Inflammatory macrophage treated with lipopolysaccharide for 1 hour (primary cell): ENCODE measurements at places on chromosomes 3 and 15.

GRCh38 chr3:197236362-197236761 is 62.0 kb downstream of the DLG1 start:
- no peak for DNase-seq

- DNase-seq = no peak
Measured at GRCh38 chr15:81544385-81544784, 170.4 kb upstream of the TMC3 start.

DNA sequence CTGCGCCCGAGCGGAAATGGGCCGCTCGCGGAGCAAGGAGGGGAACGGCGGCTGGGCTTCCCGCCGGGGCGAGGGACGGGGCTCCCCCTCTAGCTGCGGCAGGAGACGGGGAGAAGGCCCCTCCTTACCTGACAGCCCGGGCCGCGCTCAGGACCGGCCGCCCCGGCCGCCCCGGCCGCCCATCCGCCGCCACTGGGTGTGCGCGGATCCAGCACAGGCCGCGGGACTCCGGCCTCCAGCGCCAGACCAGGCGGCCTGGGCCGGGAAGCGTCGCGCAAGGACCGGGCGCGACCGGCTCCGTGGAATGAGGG is 296 bp downstream of the TPRA1 start:
- no peak for DNase-seq

GRCh38 chr3:194837457-194838127 is 151.9 kb downstream of the FAM43A start:
- no peak for DNase-seq

GRCh38 chr3:8739757-8740504 is 6.3 kb downstream of the CAV3 start:
- DNase-seq = no peak

GRCh38 chr3:114285648-114286230 is 8.1 kb upstream of the TIGIT start:
- DNase-seq = no peak

GRCh38 chr3:14799146-14799545 is 19.6 kb upstream of the FGD5 start:
- DNase-seq = no peak

GRCh38 chr15:29065571-29065970 is 179.8 kb downstream of the APBA2 start:
- DNase-seq = no peak

GRCh38 chr3:107414325-107414964 is 37.2 kb downstream of the CCDC54 start:
- no peak for DNase-seq

DNA sequence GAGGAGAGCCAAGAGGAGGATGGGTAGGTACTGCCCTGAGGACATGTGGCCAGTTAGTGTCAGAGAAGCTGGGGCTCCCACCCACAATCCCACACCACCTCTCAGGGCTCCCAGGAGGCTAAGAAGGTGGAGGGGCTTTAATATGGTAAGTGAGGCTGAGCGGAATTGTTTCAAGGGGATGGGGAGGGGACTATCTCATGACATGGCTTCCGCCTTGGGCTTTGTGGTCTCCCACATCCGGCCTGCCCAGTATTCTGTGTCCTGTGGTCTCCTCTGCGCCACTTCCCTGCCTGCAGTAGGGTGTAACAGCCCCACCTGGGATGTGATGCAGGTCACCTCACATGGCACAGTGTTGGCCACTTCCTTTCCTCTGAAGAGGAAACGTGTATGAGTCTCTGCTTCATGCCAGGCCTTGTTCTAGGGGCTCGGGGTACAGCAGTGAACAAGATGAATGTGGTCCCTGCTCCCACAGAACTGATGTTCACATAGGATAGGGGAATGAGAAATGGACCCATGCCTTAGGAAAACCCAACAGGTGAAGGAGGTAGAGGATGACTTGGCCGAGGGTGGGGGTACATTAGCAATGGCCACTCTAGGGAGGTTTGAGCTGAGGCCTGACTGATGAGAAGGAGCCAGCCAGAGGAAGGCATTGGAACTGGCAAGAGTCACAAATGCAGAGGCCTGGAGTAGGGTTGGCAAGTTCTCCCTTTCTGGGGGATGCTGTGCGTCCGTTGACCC is 3.2 kb downstream of the NEIL1 start:
- no peak for DNase-seq

- DNase-seq = no peak
Measured at GRCh38 chr3:57173687-57174086, 8.5 kb upstream of the IL17RD start.

DNA sequence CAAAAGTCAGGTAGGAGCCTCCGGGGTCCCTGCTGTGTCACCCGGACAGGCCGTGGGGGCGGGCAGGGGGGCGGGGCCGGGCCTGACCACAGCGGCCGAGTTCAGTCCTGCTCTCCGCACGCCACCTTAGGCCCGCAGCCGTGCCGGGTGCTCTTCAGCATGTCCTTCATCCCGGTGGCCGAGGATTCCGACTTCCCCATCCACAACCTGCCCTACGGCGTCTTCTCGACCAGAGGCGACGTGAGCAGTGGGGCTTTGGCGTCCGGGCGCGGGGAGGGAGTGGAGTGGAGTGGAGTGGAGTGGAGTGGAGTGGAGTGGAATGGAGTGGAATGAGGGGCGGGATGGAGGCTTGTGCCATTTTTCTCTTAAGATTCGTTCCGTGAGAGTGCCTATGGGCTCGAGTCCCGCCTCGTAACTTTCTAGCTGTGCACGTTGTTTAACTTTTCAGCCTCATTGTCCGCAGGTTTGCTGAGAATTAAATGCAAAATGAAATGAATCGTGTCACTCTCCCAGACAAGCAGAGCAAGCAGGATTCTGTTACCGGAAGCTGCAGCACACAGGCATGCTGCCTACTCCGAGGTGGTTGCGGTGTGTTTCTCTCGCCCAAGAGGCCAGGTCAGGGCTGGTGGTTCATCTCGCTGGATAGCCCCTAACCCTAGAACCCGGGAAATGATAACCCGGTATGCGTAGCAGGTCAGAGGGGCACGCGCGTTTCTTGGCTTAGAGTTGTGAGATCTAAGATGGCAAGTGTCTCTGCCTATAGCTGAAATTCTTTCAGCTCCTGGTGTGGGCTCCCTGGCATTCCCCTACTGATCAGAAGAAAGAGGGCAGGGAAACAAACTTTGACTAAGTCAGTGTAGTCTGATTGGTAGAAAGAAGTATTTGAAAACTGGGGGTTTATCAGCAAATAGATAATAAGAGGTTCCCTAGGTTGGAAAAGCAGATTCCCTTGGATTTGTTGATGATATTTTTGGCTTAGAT is at the start of gene FAH:
Gene FAH (plus strand): TSS at position 104 of the 981 bp plus-strand sequence. CDS start 56 bp downstream, at position 160.
- no peak for DNase-seq

DNA sequence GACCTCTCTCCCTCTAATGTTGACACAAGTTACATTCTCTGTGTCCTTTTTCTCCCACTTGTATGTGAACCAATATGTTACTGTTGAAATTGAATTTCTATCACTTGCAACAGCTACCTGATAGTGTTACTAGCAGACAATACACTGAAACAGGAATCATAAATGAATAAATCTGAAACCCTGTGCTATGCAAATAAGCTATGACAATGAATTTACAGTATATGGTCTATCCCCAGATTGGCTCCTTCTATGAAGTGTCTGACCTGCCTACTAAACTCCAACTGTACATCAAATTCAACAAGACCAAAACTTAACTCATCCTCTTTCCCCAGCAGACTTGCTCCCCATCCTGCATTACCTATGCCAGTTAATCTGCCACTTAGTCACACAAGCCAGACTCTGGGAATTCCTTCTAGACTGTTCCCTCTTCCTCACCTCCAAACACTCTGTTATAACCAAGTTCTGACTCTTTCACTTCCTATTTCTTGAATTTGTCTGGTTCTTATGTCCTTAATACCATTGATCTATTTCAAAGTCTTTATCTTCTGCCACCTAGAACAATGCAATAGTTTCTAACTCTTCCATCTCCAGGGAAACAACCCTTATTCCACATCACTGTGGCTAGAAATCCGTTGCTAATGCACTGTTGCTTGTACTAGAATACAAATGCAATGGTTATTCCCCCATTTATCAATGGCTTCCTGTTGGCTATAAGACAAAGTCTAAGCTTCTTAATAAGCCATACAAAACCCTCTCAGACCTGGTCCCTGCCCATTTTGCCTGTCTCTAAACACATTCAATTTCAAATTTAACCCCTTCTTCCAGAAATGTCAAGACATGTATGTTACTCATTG is 13.4 kb upstream of the ZNF639 start:
- DNase-seq = no peak

- no peak for DNase-seq
Measured at GRCh38 chr3:178072391-178073305, 463.6 kb upstream of the KCNMB2 start.

GRCh38 chr3:148953094-148953493 is 38.2 kb upstream of the GYG1 start:
- DNase-seq = no peak

GRCh38 chr15:89514596-89515406 is 18.4 kb upstream of the RHCG start:
- peak; percentile 19 for DNase-seq

DNA sequence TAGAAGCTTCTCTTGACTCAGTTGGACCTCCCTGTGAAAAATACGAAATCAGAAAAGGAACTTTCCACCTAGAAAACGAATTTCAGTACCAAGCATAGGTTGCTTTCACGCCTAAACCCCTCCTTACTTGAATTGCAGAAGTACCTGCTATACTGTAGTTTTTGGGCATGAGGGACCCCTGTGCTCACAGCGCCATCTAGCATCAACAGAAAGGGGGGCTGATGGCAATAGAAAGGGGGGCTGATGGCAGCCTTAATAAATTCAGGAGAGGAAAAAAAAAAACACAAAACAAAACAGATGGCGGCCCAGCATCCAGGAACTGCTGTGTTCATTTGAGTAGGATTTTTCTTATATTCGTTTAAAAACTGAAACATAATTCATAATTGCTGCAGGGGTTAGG is 96.7 kb downstream of the NPAP1 start:
- DNase-seq = no peak

- DNase-seq = peak; percentile 57
Measured at GRCh38 chr3:170044795-170045244, 7.0 kb downstream of the GPR160 start.

DNA sequence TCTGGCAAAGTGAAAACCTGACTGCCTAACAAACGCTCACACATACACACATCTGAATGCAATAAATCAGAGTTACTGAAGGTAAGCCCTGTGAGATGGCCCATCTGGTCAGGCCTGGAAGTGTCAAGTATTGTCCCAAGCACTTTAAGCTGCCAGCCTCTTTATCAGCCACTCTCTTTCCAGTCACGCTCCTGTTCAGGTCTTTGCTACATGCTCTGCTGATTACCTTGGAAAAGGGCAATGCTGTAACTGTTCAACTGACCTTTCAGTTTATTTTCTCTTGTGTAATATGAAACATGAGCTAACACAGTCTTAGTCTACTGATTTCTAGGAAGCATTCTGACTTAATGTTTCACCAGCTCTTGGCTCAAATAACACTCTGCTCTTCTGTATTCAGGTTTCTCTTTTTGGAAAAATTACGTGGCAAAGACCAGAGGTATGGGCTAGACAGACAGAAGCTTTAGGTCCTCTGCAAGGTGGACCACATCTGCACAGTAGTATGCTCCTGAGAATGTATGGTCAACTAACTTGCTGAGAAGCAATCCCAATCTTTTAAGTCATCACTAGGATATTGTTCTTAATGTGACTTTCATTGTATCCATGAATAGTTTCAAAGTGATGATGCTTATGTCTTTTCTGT is 44.5 kb downstream of the GBE1 start:
- no peak for DNase-seq

DNA sequence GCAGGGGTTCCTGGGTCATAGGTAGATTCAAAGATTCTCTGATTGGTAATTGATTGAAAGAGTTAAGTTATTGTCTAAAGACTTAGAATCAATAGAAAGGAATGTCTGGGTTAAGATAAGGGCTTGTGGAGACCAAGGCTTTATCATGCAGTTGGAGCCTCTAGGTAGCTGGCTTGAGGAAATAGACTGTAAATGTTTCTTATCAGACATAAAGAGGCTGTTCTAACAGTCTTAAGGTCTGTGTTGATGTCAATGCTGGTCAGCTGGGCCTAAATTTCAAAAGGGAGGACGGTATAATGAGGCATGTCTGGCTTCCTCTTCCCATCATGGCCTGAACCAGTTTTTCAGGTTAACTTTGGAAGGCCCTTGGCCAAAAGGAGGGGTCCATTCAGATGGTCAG is 48.9 kb downstream of the GASK1A start:
- no peak for DNase-seq

GRCh38 chr3:1015826-1016225 is 77.0 kb upstream of the CNTN6 start:
- DNase-seq = no peak

DNA sequence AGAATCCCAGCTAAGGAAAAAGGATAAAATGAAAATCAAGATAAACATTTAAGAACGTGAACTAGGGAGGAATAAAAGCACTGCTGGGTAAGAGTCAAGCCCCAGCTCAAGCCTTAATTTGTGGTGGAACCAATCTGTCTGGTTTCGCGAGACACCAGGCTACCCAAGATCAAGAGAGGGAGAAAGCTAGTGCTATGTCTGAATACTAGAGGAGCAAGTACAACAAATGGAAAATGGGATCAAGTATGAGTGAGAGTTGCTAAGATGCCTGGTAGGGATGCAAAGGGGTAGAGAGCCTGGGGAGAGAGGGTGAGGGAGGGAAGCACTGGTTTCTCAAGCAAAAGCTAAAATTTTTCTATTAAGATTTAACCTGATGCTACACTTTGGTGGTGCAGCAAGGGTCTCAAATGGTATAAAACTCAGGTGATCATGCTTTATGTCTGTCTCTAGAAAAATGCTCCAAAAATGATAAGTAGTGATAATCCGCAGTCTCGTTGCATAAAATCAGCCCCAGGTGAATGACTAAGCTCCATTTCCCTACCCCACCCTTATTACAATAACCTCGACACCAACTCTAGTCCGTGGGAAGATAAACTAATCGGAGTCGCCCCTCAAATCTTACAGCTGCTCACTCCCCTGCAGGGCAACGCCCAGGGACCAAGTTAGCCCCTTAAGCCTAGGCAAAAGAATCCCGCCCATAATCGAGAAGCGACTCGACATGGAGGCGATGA is 1.7 kb upstream of the SETD5 start:
- no peak for DNase-seq

GRCh38 chr15:95590533-95591044 is 739.9 kb upstream of the NR2F2 start:
- no peak for DNase-seq

- peak; percentile 22 for DNase-seq
Measured at GRCh38 chr3:47162697-47163168, 1.2 kb downstream of the SETD2 start.

GRCh38 chr3:197408177-197408957 is 110.0 kb upstream of the DLG1 start:
- DNase-seq = no peak

DNA sequence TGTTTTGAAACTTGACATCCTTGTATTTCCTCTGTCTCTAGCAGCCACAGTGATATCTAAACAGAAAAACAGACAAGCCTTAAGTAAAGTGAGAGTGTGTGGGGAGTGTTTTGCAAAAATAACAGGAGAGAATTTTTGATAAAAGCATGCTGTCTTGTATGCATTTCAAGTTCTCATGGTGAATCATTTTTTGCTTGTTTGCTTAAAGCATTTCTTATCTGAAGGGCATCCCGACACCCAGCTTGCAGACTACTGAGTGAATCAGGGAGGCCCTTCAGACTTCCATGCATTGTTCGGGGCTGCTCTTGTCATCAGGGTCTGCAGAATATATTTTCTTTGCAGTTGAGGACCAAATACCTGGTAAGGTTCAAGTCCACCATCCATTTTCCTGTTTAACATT is 8.5 kb downstream of the CGNL1 start:
- DNase-seq = no peak
